Activated CD4-positive, alpha-beta memory T cell treated with anti-CD3 and anti-CD28 coated beads for 36 hours (primary cell): ENCODE measurements at places on chromosomes 6 and 20. TPM values are rescaled to one million over a fixed set of nuclear protein-coding genes. Genes with fewer than 3 reads are reported as not detected.
A peak's percentile ranks its signal among the peaks of the same experiment; 100 is the strongest.

- no peak for DNase-seq
Measured at GRCh38 chr20:53080687-53080962, 108.5 kb downstream of the TSHZ2 start.

DNA sequence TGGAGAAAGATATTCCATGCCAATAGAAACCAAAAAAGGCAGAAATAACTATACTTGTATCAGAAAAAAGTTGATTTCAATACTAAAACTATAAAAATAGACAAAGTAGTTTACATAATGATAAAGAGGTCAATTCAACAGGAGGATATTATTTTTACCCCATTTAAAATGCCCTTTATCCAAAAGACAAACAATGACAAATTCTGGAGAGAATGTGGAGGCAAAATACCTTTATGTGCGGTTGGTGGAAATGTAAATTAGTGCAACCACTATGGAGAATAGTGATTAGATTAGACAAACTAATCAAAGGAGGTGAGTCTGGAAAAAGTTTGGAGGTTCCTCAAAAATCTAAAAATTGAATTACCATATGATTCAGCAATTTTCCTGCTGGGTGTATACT is 1262.3 kb downstream of the GRIK2 start:
- no peak for DNase-seq

GRCh38 chr6:24283043-24283985 is 74.5 kb downstream of the DCDC2 start:
- DNase-seq = peak; percentile 51

- DNase-seq = no peak
Measured at GRCh38 chr6:21046276-21046675, 512.0 kb downstream of the CDKAL1 start.

GRCh38 chr6:114362957-114363356 is 20.1 kb upstream of the HS3ST5 start:
- DNase-seq = no peak

GRCh38 chr6:104885518-104886043 is 25.9 kb upstream of the HACE1 start:
- DNase-seq = no peak

- DNase-seq = no peak
Measured at GRCh38 chr6:25124216-25124715, 154.9 kb upstream of the CARMIL1 start.

DNA sequence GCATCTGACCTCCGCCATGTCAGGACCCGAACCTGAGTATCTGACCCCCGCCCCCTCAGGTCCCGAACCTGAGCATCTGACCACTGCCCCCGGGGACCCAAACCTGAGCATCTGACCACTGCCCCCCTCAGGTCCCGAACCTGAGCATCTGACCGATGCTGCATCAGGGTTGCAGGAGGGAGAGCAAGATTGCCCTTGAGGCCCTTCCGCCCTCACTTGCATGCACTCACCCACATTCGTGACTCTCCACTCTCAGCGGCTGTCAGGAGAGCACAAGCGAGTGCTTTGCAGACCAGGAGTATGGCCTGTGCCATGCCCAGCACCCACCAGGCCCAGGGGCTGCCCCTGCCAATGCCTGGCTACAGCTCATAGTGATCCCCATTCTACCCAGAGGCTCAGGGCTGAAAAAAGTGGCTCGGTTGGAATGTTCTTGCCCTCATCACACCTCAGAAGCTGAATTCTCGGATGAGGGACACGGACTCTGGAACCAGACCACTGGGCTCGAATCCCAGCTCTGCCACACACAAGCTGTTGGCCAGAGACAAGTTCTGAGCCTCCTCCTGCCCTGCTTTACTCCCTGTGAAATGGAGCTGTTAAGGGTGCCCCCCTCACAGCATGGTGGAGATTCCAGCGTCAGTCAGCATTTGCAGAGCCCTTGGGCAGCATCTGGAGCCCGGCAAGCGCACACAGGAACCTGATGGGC is 82.1 kb downstream of the DLL1 start:
- DNase-seq = peak; percentile 4

- no peak for DNase-seq
Measured at GRCh38 chr6:126199466-126199865, 140.4 kb upstream of the CENPW start.

IL17A gene
- total RNA-seq = 33.7 TPM

BTNL2 gene
- total RNA-seq = not detected

SENP6 gene
- total RNA-seq = 59.4 TPM

TNFRSF6B gene
- not detected for total RNA-seq

HRH3 gene
- total RNA-seq = not detected

TCF15 gene
- total RNA-seq = not detected

CD83 gene
- total RNA-seq = 23.0 TPM

PROCR gene
- total RNA-seq = 1.1 TPM

FOXS1 gene
- total RNA-seq = not detected

C6orf15 gene
- not detected for total RNA-seq

PGC gene
- not detected for total RNA-seq

CRISP2 gene
- total RNA-seq = not detected
